Stimulated activated CD8-positive, alpha-beta memory T cell treated with anti-CD3 and anti-CD28 coated beads, Interleukin-12 subunit alpha, Interleukin-12 subunit beta, amount 100 ng/mL, for 1 hour (primary cell): ENCODE measurements at places on chromosomes 13 and 19.
A peak's percentile ranks its signal among the peaks of the same experiment; 100 is the strongest.

DNA sequence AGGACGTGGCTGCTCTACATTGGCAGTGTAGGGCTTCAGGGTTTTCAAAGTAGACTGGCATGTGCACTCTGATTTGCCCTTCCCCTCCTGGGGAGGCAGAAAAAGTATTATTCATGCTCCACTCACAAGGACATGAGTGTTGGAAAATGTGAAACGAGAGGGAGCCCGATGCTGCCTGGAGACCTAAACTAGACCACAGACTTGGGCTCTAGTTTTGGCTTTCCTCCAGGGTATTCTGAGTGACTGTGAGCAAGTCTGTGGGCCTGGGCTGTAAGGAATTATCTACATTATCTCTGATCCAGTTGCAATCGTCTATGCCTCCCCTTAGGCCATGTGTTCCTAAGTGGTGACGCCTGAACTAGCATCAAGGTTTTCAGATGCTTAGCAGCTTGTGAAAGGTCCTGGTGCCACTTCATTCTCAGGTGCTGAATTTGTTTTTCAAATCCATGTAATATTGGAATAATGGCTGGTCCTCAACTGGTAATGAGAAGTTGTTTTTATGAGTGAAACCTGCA, 55.0 kb downstream of the MRPL57 start:
- no peak for DNase-seq

DNA sequence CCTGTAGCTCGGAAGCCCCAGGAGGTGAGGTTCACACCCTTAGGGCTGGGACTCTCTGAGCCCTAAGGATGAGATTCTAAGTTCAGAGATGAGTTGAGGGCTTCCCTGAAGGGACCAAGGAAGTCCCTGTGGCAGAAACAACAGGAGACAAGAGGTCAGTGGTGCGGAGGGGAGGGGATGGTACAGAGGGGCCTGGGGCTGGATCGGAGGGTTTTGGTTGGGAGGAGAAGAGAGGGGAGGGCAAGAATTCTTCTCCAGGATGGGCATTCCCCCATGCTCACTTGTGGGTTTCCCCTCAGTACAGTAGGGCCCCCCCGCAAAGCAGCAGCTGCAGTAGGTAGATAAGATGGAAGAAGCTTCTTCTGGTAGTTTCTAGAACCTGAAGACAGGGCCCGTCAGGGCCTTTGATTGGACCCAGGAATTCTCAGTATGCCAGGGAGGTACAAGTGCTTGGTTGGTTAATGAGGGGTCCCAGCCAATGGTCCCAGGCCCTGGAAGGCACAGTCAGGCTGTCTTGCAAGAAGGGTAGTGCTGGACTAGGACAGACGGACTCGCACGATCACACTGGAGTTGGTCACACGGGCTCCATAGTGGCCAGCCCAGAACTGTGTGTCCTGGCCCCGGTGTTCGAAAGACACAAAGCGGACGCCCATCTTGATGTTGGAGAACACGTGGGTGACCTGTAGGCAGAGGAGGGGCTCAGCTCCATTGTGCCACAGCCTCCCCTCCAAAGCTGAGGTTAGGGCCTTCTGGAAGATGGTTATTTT, 7.3 kb downstream of the FBXO27 start:
- DNase-seq: no peak

DNA sequence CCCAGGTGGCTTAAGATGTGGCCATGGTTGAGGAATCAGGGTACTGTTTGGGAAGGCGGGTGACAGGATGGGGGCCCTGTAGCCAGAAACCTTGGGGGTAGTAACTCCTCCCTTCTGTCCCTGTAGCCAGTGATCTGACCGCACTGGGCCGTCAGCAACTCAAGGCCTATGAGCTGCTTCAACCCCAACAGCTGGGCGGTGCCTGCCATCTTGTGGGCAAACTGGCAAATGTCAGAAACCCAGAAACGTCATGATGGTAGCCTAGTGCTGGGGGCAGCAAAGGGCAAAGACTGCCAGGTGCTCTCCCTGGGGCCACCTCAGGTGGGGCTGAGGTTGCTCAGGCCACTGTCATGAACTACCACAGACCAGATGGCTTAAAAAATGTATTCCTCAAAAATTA, 3.5 kb downstream of the COPE start:
- no peak for DNase-seq

DNA sequence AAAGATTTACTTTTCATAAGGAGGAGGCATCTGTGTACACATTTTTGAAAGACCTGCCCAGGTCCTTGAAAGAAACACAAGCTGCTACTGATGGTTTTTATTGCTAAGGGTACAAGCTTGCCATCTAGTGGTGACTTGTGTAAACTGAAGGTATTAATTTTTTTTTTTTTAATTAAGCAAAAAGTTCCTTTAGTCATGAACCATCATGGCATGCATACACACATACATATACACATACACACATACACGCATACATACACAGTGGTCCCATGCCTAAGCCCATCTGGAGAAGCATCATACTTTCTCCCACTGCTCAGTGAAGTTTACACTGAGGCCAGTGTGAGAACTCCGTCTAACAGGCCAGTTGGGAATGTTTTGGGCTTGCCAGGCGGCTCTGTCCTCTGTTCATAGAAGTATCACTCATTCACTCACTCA, 312.5 kb downstream of the DCLK1 start:
- DNase-seq: no peak

DNA sequence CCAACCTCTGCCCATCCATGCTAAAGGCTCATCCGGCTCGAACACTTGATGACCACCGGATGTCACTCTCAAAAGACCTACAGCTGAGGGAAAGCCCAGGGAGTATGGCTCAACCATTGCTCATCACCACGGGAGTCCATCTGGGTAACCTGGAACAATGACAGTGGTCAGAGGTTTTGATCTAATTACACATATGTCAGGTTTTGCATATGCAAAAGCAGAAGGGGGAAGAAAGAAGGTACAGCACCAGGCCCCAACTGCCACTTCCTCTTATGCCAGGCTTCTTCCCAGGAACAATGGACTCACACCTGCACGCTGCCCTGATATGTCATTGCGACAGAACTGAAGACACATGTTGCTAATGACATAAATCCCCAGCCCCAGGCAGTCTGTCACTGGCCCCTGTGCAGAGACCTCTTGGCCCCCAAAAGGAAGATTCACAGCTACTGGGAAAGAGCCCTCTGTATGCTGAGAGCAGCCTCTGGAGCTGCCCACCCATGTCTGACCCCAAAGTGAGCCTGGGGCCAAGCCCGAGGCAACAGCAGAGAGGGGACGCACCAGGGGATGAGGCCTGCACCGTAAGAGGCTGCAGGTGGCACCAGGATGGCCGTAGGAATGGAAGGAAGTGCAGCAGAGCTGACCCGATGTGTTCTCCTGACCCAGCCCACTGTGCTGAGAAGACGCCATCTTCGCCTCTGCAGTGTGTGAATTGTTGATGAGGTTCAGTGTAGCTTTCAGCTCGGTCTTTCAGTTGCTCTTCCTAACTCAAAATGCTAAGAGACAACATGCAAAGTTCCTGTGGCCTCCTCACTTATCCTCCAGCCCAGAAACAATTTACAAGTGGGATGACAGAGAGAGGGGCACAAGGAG, 26.3 kb downstream of the EPS15L1 start:
- no peak for DNase-seq

GRCh38 chr13:46643165-46643777, 90.3 kb downstream of the LRCH1 start:
- no peak for DNase-seq

- DNase-seq: no peak
Observed at GRCh38 chr13:105611424-105611823, 924.0 kb downstream of the EFNB2 start.

GRCh38 chr19:17391371-17392151, 2.4 kb downstream of the CCDC194 start:
- no peak for DNase-seq

GRCh38 chr13:20721454-20722357, 18.2 kb downstream of the IL17D start:
- DNase-seq: no peak

GRCh38 chr19:3684054-3684816, 16.0 kb downstream of the PIP5K1C start:
- DNase-seq: no peak

GRCh38 chr19:48308631-48309586, 16.4 kb upstream of the EMP3 start:
- DNase-seq: no peak

- DNase-seq: no peak
Observed at GRCh38 chr13:103161476-103161875, 95.3 kb upstream of the SLC10A2 start.

- no peak for DNase-seq
Observed at GRCh38 chr19:7918615-7919421, 1.3 kb upstream of the SNAPC2 start.

DNA sequence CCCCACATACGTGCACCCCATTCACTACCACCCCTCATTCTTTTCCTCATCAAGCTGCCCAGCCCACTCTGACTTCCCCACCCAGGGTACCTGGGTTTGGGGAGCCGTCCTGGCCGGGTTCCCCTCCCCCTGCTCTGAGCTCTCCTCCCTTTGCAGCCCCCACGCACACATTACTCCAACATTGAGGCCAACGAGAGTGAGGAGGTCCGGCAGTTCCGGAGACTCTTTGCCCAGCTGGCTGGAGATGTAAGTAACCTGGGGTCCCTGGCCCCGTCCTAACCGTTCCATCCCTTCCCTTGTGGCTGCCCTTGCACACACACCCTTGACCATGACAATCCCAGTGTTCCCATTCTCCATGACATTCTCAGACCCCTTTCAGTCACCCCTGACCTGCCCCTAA, 2.6 kb downstream of the CAPNS1 start:
- no peak for DNase-seq

- no peak for DNase-seq
Observed at GRCh38 chr13:26474286-26474685, 83.2 kb upstream of the WASF3 start.

- DNase-seq: no peak
Observed at GRCh38 chr19:16628984-16629691, 1.1 kb upstream of the MED26 start.

- no peak for DNase-seq
Observed at GRCh38 chr13:105047676-105048295, 1487.7 kb downstream of the EFNB2 start.

DNA sequence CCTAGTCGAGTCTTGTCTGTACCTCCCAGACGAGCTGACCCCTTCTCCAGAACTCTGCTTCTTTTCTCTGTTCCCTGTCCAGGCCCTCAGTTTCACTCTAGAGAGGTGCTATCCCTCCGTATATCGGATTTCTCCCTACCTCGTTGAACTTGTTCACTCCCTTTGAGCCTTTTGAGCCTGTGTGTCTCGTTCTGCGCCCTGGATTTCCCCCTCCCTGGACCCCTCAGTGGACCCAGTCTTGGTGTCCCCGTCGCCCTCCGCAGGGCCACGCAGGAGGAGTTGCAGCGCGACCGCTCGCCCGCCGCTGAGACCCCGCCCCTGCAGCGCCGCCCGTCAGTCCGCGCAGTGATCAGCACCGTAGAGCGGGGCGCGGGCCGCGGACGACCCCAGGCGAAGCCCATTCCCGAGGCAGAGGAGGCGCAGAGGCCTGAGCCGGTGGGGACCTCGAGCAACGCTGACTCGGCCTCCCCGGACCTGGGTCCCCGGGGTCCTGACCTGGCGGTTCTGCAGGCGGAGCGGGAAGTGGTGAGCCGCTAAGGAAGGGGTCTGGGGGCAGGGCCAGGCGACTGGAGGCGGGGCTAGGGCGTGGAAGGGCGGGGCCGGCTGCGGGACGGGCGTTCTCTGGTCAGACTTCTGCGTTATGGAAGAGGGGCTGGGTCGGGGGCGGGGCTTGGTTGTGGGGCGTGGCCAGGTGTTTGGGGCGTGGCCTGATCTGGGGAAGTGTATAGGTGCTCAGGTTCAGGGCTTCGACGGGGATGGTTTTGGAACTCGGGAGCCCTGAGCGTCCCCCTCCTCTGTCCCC, 5.5 kb downstream of the EPS8L1 start:
- peak; percentile 72 for DNase-seq
